ENCODE measurements at places on chromosomes 1 and 21.
A peak's percentile ranks its signal among the peaks of the same experiment; 100 is the strongest.

DNA sequence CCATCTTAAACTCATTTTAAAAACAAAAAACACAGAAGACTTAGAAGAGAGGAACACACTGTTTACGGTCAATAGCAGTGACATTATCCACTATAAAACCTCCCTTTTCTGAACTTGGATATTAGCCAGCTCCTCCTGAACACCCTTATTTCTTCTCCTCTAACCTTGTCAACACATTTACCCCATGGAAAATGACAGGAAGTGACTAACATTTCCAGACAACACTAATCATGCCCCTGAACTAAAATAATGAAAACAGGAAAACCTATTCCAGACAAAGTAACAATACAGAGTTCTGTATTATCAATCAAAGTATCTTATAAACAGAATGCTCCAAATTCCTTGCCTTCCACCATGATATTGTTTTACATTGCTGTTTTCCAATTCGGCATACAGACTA, 45.3 kb downstream of the PALMD start:
- no peak for DNase-seq

DNA sequence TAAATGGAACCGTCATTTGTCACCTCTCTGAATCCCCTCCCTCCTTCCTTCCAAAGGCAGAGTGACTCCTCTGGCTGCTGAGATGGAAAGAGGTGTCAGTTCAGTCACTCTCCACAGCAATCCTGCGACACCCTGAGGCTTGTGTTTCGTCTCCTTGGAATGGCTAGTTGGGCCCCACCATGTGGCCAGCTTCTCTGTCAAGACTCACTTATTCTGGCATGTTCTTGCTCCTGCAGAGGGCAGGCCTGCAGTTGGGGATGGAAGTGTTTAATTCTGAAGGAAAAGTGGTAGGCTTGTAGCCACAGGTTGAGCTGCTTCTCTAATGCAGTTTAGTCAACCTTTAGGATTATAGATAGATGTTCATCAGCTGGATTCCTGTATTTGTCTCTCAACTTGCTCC, 149.6 kb downstream of the LMO4 start:
- no peak for DNase-seq

DNA sequence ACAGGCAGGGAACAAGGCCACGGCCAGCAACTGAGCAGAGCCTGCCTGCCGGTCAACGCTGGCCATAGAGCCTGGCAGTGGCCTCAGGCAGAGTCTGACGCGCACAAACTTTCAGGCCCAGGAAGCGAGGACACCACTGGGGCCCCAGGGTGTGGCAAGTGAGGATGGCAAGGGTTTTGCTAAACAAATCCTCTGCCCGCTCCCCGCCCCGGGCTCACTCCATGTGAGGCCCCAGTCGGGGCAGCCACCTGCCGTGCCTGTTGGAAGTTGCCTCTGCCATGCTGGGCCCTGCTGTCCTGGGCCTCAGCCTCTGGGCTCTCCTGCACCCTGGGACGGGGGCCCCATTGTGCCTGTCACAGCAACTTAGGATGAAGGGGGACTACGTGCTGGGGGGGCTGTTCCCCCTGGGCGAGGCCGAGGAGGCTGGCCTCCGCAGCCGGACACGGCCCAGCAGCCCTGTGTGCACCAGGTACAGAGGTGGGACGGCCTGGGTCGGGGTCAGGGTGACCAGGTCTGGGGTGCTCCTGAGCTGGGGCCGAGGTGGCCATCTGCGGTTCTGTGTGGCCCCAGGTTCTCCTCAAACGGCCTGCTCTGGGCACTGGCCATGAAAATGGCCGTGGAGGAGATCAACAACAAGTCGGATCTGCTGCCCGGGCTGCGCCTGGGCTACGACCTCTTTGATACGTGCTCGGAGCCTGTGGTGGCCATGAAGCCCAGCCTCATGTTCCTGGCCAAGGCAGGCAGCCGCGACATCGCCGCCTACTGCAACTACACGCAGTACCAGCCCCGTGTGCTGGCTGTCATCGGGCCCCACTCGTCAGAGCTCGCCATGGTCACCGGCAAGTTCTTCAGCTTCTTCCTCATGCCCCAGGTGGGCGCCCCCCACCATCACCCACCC, at the start of gene TAS1R3:
TSS of gene TAS1R3 (plus strand) at position 213 of the 898 bp plus-strand sequence. CDS start at position 279, 66 bp downstream.
- no peak for DNase-seq

DNA sequence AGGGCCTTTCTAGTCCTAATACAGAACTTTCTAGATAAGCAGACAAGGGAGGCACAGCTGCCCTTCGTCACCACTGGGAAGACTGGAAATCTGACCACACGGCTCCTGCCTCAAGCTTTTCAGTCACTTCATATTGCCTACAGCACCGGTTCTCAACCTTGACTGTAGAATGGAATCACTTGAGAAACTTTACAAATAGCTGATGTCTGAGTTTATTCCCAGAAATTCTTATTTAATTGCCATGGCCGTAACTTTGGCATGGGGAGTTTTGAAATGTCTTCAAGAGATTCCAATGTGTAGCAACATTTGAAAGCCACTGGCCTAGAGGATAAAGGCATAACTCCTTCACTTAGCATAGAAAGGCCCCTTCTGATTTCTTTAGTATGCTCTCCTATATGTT, 42.4 kb upstream of the STMN1 start:
- DNase-seq: no peak

- DNase-seq: no peak
These were observed 37.4 kb upstream of the NRDC start for GRCh38 chr1:51915951-51916350.

GRCh38 chr1:223870617-223871574, 25.1 kb upstream of the TP53BP2 start:
- DNase-seq: no peak

- no peak for DNase-seq
These were observed 33.1 kb downstream of the SLC2A7 start for GRCh38 chr1:8992936-8993687.

DNA sequence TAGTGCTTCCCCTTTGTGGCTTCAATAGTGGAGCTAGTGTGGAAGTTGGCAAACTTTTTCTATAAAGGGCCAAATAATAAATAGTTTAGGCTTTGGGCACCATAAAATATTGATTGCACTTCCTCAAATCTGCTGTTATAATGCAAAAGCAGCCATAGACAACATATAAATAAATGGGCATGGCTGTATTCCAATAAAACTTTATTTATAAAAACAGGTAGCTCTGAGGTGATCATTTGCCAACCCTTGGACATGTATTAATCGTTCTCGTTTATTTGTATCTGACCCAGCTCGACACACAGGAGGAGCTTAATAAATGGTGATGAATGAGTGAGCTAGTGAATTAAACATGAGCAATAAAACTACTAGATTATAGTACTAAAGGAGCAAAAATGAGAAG, 13.3 kb downstream of the KAZN start:
- no peak for DNase-seq

DNA sequence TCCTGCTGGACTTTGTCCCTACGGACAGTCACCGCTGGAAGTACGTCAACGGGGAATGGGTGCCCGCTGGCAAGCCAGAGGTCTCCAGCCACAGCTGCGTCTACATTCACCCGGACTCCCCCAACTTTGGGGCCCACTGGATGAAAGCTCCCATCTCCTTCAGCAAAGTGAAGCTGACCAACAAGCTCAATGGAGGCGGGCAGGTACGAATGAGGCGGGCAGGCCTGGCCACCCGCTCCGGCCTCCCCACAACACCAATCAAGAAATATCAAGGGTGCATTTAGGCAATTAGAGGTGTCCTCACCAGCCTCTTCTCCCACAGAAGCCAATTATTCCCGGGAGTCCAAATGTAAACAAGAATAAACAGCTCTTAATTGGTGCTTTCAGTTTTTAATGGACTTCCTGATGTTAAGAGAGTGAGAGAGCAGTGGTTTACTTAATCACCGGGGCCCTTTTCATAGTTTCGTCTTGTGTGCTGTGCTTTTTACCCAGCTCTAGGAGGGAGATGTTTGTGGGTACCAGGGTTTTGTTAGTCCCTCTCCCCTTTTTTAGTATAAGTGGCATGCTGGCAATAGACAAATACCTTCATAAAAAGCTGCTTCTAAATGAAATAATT, 10.7 kb downstream of the TBX19 start:
- no peak for DNase-seq

GRCh38 chr1:34263406-34263805, 86.7 kb downstream of the C1orf94 start:
- no peak for DNase-seq

DNA sequence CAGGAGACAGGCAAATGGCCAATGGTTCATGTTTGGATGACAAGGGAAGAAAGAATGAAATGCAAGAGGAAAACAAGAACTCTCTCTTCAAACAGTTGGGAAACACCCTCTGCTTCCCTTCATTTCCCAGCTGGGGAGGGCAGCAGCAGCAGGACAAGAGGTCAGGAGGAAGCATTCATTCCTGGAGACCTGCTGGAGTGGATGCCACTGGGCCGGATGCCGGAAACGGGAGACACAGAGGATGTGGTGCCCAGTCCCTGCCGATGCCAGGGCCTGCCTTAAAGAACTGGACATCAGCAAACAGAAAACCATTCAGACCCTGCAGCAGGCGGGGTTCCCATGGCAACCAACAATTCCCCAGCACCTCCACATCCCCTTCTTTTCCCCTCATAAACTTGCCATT, 102.3 kb upstream of the ZNF648 start:
- DNase-seq: no peak

DNA sequence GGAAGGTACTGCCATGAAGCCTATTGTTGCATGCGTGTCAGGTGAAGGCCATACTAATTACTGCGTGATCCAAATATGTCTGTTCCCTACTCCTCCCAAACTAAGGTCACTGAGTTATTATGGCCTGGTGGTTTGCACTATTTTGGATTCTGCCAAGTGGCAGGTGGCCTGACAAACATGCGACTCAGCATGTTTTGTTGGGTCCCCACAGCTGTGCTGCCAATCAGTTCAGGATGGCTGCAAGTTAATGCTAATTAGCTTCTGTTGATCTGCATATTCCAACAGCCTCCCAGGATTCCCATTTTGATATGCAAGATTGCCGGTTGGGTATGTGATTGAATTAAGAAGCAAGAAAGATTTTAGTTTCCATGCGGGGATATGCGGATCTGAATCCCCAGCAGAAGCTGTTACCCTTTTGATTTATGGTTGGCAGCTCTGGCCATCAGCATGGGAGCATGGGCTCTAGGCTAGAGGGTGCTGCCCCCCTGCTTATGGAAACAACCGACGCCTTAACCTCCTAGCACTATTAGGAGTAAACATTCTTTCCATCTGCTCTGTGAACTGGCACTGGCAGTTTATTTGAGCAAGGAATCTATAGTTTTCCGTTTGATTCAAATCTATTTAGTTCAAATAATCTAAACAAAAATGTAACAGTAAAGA, 429.8 kb upstream of the C1orf87 start:
- no peak for DNase-seq

DNA sequence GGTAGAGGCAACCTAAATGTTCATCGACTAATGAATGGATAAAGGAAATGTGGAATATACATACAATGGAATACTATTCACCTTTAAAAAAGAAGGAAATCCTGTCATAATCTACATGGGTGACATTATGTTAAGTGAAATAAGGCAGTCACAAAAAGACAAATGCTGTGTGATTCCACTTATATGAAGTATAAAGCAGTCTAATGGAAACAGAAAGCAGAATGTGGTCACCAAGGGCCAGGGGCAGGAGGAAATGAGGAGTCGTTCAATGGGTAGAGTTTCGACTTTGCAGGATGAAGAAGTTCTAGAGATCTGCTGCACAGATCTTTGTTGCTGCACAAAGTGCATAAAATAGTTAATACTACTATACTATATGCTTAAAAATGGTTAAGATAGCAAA, 7.8 kb downstream of the DIPK1A start:
- DNase-seq: no peak

DNA sequence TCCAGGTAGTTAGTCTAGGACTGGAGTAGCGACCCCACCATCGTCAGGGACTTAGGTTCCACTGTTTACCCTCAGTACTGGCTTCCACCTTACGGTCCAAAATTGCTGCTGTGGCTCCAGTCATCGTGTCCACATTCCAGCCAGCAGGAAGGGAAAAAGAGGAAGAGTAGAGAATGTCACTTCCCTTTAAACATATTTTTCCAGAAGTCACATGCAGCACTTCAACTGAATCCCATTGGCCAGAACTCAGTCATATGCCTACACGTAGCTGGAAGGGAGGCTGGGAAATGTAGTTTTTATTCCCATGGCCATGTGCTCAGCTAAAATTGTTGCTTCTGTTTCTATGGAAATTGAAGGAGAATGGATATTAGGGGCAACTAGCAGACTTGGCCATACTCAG, 84.1 kb upstream of the SELENON start:
- no peak for DNase-seq

DNA sequence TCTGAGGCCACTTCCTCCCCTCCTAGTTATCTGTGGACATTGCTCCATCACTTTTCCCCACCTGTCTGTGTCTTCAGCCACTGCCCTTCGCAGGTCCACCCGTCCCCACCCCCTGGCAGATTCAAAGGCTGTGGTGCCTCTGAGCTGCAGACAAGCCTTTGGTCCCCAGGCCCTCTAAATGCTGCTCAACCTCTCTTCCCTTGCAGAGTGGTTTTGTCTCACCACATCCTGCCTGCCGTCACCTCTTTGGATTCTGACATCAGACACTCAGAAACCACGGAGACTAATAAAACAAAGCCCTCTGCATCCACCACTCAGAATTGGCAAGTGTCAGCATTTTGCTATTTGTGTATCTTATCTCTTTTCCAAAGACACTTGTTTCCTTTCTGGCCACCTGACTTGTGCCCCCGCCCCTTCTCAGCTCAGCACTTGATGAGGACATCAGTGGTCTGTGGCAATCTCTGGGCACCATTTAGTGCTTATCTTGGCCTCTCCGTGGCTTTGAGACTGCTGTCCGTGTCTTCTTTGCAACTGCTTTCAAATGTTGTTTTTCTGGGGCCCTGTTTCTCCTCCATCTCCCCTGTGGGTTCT, 7.7 kb downstream of the CNIH3 start:
- peak; percentile 58 for DNase-seq

DNA sequence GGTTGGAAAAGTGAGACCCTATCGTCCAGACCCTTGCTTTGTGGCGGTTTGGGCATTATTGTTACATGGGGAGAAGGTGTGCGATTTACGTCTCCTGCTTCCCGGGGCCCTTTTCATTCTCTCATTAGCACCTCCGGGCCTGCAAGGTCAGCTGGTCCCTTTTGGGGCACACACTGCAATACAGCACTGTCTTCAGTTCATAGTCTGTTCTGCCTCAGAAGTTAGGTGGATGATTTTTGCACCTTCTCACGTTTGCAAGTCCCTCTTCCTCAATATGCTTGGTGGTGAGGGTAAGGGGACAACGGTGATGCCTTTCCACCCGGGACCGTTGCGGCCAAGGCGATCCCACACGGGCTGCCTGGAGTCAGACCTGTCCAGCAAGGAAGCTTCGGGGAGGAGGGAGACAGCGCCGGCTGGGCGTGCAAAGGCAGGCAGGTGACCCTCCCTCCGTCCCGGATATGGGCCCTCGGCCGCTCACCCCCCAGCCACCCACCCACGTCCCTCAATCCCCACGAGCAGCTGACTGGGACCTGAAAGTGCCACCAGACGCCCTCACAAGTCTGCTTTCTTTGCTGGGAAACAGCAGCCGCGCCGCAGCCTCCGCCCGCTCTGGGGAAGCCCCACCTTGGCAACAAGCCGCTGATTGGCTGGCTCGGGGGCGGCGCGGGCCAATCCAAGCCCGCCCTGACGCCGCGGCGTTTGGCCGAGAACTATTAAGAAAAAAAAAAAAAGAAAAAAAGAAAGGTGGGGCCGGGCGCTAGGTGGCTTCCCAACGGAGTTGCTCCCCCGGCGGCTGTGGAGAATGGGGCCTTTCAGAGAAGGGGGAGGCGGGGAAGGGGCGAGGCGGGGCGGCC, 21.7 kb downstream of the BTG2 start:
- peak; percentile 83 for DNase-seq

GRCh38 chr1:196598942-196599748, 9.1 kb downstream of the KCNT2 start:
- DNase-seq: no peak

GRCh38 chr1:160062230-160062532, 7.8 kb downstream of the KCNJ10 start:
- DNase-seq: no peak

Data from stimulated activated CD8-positive, alpha-beta memory T cell treated with anti-CD3 and anti-CD28 coated beads, Interleukin-4, amount 100 ng/mL, for 4 hours (primary cell).